ENCODE measurements at places on chromosomes 11 and 22.

DNA sequence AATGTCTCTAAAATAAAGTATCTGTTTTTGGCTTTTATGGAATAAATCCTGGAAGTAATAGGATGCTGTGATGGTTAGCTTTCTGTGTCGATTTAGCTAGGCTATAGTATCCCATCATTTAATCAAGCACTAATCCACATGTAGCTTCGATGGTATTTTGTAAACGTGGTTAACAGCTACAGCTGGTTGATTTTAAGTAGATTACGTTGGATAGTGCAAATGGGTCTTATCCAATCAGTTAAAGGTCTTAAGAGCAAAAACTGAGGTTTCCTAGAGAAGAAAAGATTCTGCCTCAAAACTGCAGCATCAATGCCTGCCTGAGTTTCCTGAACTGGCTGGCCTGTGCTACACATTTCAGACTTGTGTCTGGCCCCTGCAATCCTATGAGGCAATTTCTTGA lies 314.2 kb upstream of the SORL1-AS1 start:
- DNase-seq = no peak

GRCh38 chr11:72305891-72306585 lies 62.1 kb upstream of the PHOX2A start:
- no peak for DNase-seq

DNA sequence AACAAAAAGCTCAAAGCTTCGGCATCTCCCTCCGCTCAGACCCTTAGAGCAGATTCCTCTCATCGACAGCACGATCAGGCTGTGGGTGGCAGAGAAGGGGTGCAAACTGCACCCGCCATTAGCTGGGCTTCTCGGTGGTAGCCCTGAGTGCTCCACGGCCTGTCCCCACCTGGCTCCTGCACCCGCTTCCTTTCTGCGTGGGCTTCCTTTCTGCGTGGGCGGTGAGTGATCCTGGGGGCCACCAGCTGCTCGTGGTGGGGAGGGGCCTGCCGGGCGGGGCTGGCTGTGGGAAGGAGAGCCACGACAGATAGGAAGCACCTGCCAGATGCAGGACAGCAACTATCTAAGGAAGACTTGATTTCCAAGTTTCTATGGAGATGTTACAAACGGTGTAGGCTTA lies 55.0 kb downstream of the BRD1 start:
- DNase-seq = no peak

DNA sequence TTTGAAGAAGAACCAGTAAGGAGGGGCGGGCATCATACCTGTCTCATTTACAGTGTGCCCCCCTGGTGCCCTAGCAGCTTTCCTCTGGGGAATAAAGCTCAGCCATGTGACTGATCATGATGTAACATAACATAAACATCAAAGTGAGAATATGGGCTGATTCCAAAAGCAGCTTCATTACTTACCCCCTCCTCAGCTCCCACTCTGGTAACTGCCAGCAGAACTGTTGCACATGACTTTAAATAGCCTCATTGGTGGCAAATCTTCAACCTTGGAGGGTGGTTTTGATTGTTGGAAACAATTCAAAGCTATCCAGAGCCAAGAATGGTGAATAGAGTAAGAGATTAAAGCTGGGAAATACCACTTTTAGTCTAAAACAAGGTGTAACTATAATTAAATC lies 384.6 kb downstream of the BUD13 start:
- DNase-seq = no peak

DNA sequence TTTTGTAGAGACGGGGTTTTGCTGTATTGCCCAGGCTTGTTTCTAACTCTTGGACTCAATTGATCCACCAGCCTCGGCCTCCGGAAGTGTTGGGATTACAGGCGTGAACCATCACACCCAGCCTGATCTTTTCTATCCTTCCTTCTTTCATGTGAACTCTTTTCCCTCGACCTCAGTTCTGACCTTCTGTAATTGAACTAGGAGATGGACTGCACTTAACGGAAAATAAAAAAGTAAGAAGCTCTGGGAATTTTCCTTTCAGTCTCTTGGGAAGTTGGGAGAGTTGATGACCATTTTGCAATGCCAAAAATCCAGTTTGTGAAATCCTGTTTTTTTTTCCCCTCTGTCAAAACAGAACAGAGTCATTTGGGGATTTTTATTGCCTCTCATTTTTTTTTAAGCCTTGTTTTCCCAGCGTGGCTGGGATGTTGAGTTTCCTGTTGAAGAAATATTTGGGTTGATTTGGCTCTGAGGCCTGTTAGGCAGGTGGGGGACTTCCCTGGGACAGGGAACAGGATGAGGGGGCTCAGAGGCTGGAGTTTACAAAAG lies 26.9 kb upstream of the CYB5R3 start:
- peak; percentile 30 for DNase-seq

DNA sequence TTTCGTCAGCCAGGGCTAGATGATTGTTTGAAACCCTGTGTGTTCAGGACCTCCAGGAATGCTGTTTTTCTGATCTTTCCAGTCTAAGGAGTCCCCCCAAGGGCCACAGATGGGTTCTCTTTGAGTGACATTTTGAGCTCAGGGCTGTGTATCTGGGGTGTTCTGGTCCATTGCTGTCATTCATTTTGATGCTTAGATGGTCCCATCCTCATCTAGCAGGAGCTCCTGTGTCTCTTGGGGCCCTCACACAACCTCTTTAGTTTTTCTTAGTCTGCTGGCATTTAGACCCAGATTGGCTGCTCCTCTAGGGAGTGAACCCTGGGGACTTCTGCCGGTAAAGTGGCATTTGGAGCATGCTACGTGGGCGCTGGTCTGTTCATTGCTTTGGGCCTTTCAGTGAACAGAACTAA lies 39.1 kb downstream of the MED15 start:
- no peak for DNase-seq

DNA sequence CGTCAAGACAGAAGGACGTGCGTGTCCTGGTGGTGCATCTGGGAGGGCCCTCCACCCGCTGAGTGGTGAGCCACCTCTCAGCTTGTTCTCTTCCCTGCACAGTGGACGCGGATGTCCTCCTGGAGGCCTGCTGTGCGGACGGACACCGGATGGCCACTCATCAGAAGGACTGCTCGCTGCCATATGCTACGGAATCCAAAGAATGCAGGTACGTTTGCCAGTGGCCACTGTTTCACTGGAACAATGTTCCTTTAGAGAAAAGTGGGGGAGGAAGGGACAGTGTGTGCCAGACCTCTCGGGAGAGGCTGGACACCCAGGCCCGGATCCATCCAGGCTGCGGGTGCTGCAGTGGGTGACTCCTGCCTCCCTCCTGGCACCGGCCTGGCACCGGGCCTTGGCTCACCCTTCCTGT lies 15.9 kb downstream of the FBLN1 start:
- no peak for DNase-seq

- DNase-seq = no peak
These were observed 6.0 kb downstream of the SYCE3 start for GRCh38 chr22:50556703-50557102.

DNA sequence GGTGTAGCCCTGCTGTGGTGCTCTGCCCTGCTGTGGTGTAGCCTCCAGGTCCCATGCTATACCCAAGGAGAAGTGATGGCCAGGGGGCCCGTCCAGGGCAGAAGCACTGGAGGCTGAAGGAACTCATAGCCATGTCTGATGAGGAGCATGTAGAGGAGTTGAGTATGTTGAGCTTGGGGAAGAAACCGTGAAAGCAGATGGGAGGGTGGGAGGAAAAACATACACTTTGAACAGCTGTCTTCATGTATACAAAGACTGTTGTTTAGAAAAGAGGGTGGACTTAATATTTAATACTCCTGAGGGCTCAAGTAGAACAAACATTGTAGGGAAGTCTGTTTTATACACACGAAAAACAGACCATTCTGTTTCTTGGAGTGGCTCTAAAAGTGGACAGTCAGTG lies 26.6 kb upstream of the TTC12 start:
- DNase-seq = peak; percentile 38

DNA sequence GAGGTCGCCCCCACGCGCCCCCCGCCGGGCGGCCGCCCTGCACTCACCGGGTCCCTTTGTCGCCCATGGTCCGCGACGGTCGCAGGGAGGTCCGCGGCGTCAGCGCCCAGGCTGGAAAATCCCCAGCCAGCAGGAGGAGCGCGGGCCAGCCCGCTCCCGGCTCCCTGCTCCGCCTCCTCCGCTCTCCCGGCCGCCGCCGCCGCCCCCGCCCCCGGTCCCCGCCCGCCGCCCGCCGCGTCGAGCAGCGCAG lies at the start of gene ARRB1:
TSS of gene ARRB1 (minus strand) at position 121 of the 250 bp plus-strand sequence. CDS start at position 67, 54 bp downstream.
- DNase-seq = no peak

GRCh38 chr11:56905936-56906335 lies 82.8 kb upstream of the OR5AK2 start:
- DNase-seq = no peak

DNA sequence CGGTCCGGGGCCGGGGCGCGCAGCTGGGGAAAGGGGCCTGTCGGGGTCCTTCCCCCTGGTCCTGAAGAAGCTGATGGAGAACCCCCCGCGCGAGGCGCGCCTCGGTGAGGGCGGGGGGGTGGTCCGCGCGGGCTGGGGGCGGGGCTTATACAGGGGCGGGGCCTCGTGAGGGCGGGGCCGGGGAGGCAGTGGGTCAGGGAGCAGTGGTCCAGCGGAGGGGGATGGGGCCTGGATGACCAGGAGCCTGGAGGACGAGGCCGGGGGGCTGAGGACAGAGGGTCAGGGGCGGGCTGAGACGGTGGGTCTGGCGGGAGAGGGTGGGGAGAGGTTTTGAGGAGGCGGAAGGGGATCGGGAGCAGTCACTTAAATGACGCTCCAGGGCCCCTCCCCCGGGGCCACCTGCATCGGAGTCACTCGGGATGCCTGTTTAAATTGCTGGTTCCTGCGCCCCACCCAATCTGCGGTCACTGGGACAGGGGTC lies 396 bp downstream of the TEF start:
- DNase-seq = no peak

- DNase-seq = no peak
These were observed 31.9 kb downstream of the COMMD9 start for GRCh38 chr11:36257351-36257750.

DNA sequence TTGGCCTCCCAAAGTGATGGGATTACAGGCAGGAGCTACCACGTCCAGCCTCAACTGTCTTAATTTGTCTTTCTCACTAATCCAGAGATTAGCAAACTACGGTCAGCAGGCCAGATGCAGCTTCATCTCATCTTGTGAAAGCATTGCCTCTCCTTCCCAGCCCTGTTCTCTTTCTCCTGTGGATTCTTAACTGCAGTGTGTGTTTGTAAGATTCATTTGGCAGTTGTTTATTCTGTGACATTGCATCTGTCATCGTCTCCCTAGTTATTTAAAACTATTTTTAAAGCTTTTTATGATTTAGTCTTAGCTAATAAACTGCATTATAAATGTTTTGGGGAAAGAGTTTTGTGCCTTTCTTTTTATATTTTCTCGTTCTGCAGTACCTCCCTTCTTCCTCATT lies 29.2 kb downstream of the RNF169 start:
- DNase-seq = no peak

- DNase-seq = no peak
These were observed 12.5 kb downstream of the CHID1 start for GRCh38 chr11:898143-898511.

DNA sequence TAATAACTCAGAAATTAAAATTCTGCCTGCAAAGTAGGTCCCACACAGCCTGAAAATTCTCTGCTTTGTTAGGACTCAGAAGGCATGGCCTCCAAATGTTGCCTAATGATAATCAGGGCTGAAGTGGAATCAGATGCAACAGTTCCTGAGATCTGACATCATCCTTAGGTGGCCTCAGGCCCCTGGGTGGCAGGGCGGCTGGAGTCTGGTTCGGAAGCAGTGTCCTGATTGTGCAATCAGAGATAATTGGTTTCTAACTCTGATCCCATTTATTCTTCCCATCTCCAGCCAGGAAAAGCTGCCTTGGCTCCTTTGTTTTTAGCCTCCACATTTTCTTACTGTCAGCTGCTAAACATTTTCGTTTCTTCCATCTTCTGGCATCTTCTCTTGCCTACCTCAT lies 399.3 kb downstream of the OPCML start:
- DNase-seq = no peak

- DNase-seq = no peak
These were observed 16.8 kb downstream of the ZDHHC24 start for GRCh38 chr11:66529069-66529468.

GRCh38 chr11:124050748-124051147 lies 9.6 kb upstream of the OR10G7 start:
- no peak for DNase-seq

DNA sequence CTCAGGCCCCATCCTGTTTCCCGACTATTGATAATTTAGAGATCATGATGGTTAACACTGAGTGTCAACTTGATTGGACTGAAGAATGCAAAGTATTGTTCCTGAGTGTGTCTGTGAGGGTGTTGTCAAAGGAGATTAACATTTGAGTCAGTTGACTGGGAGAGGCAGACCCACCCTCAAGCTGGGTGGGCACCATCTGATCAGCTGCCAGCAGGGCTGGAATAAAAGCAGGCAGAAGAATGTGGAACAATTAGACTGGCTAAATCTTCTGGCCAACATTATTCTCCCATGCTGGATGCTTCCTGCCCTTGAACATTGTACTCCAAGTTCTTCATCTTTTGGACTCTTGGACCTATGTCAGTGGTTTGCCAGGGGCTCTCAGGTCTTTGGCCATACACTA lies 1170.0 kb upstream of the CNTN5 start:
- DNase-seq = no peak

DNA sequence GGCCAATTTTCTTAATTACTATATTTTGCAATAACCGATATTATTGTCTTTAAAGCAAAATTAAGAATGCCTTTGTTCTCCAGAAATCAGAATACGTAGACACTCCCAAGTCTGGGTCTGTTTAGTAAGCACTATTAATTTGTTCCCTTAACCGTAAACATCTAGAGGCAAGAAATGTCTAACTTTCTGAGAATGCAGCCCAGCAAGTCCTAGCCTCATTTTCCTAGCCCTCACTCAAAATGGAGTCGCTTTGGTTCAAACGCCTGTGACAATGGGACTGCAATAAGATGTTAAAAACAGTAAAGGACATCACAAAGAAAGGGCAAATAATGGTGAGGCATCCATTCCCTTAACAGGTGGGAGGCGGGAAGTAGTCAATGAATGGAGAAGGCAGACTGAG lies 280.7 kb downstream of the DLG2 start:
- DNase-seq = no peak

DNA sequence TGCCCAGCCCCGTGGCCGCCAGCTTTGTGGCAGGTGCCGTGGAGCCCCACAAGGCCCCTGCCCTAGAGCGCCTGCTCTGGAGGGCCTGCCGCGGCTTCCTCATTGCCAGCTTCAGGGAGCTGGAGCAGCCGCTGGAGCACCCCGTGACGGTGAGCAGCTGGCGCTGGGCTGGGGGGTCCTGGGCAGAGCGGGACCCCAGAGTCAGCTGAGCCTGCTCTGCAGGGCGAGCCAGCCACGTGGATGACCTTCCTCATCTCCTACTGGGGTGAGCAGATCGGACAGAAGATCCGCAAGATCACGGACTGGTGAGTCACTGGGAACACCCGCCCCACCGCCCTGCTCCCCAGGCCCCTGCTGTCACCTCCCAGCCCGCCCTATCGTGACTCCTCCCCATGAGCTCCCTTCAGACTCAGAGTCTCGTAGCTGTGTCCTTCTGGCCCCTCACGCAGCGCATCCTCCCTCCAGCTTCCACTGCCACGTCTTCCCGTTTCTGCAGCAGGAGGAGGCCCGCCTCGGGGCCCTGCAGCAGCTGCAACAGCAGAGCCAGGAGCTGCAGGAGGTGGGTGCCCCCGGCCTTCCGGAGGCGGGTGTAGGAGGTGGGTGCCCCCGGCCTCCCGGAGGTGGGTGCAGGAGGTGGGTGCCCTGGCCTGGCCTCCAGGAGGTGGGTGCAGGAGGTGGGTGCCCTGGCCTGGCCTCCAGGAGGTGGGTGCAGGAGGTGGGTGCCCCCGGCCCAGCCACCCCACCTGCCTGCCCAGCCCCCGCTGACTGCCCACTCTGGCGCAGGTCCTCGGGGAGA lies 4.7 kb downstream of the TCIRG1 start:
- DNase-seq = peak; percentile 45

Data from muscle of back (tissue), 13 donors.